NCI-H187 treated with DMSO at 0.1 percent for 48 hours (cell line): ENCODE measurements at places on chromosomes 3 and 15.

GRCh38 chr15:48717458-48717857, 71.9 kb upstream of the FBN1 start:
- no peak for DNase-seq

GRCh38 chr15:95132774-95133173, 901.4 kb downstream of the MCTP2 start:
- DNase-seq, result no peak

DNA sequence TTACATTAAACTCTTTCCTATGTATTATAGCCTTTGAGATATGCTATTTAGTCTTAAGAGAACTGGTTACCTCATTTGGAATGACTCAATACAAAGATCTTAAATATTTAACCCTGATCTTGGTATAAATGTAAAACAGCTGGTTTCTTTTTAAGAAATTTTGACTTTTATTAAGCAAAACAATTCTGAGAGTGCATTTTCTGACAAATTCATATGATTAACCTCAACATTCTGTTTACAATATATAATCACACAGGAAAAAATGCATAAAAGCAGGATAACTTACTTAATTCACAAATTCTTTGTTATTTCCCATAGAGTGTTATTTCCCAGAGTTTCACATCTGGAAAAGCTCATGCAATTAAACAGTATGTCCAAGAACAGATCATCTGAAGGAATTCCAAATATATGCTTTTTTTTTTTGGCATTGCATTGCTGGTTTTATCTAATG, 400.4 kb upstream of the THBS1 start:
- no peak for DNase-seq

DNA sequence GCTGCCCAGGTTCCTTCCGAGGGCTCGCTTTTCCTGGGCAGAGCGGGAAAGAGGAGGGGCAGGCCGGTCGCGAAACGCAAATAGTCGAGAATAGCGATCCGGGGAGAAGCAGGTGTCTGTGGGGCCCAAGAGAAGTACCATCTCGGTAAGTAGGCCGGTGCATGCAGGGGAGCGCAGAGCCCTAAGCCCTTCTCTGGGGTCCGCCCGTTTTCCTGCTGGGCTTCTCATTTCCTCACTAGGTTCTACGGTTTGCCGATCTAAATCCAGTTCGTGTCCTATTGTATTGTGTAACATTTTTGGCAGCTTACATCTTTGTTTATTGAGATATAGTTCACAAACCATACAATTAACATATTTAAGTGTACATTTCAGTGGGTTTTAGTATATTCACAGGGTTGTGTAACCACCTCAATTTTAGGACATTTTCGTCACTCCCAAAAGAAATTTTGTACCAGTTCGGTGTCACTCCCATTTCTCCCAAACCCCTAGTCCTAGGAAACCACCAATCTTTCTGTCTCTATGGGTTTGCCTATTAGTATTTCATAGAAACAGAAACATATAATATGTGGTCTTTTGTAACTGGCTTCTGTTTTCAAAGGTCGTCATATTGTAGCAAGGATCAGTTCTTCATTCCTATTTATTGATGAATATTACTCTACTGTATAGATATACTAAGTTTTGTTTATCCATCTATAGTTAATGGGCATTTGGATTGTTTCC, 6.8 kb upstream of the TRIM69 start:
- no peak for DNase-seq

DNA sequence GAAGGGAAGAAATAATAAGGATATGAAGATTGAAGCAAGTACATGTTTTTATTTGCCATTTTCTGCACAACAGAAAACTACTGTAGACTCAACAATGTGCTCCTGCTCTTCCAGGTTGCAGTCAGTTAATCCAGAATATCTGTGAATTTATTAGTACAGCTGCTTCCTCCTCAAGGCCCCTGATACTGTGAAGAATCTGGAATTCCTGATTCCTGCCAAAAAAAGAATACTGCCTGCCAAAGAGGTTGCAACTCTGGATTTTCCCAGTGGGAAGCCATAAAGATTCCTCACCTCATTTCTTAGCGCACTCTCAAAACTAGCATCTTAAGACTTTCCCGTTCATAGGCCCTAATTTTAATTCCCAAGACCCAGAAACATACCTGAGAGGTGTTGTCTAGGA, 33.6 kb upstream of the LRRC3B start:
- no peak for DNase-seq

DNA sequence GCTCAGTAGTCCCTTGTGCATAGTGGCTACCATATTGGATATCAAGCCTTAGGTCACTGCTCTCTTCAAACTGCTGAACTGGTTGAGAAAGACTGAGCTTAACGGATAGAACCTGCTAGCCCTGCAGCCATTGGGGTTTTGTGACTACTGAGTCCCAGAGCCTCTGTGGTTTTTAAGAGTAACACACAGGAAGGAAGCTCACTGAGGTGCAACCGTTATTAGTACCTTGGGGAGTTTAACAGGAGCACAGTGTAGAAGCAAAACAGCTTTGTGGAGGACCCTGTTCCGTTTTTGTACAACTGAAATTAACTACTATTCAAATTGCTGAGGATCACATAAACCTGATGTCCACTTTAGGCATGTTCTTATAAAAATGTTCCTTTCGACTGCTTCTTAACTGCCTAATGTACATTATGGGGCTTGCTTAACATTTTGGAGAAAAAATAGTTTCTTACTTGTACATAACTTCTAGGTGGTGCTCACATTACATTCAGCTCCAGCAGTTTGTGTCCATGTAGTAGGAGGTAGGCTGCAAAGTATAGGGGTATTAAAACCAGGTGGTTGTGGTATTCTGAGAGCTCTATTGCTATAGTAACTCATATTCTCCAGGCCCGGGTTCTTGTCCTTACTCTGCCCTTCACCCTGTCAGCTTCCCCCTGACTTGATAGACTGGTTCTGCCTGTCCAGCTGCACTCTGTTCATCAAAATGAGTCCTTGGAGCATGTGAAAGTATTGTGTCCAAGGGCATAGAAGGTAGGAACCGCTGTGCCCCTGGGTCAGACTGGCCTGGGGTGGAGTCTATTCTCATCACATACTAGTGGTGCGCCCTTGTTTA, 17.3 kb downstream of the PXK start:
- DNase-seq, result no peak

DNA sequence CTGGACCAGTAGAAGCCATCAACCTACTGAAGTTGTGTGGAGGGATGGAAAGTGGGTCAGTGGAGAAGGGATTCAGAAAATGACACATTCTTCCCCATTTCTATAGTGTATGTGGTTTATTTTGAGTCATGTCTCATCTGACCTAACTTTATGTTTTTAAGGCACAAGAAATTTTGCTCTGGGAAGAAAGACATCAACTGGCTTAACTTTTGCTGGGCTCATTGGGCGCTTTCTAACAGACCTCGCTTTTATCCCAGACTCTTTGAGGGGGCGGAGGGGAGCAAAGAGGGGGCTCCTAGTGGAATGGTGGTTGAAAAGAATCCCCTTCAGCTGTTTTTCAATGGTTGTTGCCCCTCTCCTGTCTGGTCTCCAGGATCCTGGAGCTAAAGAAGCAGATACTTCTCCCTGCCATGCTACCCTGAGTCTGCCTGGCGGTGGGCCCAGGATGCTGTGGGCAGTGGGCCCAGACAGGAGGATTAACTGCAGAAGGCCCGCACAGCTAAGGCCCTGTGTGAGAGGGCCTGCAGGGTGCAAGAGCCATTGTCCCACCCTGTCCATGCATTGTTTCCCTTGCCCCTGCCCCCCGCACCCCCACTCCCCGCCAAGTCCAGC, 14.5 kb downstream of the CSRNP1 start:
- no peak for DNase-seq

DNA sequence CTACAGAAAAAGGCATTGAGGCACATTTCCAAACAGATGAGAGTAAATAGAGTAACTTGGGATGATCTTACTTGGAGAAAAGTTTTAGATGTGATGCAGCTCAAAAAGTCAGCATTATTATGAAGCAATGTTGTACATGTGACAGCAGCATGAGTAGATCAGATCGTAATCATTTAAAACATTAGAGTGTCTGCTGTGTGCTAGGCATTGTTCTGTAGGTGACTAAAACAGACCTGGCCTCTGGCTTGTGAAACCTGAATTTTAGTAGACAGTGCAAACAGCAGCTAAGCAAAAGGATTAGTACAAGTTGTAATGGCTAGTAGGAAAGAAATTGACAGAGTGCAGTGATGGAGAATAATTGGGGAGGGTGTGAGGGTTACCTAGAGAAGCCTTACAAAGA, 15.1 kb downstream of the UBE2E1 start:
- DNase-seq, result no peak

DNA sequence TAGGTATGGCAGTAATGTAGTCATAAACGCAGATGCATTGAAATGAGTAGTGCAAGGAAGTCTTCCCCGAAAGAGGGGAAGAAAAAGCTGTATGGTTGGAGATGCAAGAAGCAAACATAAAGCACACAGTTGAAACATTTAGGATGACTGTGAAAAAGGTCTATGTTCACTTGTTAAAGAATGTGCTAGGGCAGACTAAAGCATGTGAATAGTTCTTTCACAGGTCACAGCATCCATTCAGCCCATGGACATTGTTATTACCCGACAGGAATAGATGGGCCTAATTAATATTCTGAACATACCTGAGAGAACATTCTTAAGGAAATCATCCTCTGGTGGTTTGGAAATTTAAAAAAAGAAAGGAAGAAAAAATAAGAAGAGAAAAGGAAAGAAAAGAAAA, 595.2 kb downstream of the ZIC1 start:
- no peak for DNase-seq

DNA sequence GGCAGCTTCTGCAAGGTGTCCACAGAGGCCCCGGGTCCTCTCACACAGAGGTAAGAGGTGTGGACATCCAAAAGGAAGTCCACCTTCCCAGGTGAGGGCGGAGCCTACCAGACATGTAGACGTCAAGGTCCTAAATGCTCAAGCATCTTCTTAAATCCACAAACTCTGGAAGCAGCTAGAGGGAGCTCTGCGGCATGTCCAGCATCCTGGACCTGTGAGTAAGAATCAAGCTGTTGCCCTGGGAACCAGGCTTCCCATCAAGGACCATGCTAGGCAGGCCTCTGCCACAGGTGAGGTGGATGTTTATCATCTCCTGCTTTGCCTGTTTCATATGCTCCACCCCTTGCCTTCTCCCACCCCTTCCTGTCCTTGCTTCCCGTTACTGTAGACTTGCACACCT, 368.2 kb downstream of the GABRG3 start:
- DNase-seq, result no peak

- DNase-seq, result no peak
These were observed 254.0 kb upstream of the SOX2 start for GRCh38 chr3:181457756-181458155.

DNA sequence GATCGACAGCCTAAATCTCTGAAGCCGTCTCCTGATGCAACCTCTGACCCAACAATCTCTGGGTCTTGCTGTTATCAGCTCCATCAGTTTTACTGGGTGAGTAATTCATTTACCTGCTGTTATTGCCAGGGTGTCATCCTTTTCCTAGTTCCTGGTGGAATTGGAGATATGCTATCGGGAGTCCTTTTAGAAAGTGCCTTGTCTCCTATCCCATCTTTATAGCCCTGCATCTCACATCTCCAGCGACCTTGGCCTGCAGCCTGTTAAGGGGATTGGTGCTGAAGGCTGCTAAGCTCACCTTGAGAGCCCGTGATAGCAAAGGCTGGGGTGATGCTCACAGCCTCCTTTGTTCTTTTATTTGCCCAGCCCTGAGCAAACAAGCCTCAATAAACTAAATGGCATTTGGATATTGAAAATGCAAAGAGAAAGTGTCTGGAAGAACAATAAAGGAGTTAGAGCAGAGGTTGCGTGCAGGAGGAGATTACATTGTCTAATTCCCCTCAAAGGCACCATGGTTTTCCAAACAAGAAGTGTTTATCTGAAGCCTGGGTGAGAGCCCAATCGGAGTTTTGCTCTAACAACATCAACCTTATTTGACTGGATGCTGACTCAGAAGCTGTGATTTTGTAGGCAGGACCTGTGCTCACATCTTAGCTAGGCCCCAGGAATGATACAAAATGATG, 101.8 kb downstream of the RPLP1 start:
- peak; percentile 82 for DNase-seq

GRCh38 chr15:78341057-78341987, 1.2 kb downstream of the CRABP1 start:
- no peak for DNase-seq

DNA sequence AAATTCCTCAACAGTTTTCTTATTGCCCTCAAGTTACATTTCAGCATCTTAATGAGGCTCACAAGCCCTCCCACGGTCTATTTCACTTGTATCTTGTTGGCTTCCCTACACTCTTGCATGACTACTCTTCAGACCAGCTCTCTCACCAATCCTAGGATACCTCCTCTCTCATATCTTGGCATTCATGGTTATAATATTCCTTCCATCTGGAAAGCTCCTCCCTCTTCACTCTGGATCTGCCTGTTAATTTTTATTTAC, 8.5 kb upstream of the CCDC80 start:
- DNase-seq, result no peak
